Right cardiac atrium (tissue), 5 donors: ENCODE measurements at places on chromosomes 2 and 18. TPM values are rescaled to one million over a fixed set of nuclear protein-coding genes. Genes with fewer than 3 reads are reported as not detected.

The RTP5 gene
- not detected for total RNA-seq

The CXCR1 gene
- 0.26 TPM for total RNA-seq

The LRRC30 gene
- not detected for total RNA-seq

The PLA2R1 gene
- total RNA-seq = 5.5 TPM

The RAB6C gene
- 0.14 TPM for total RNA-seq

The HOXD11 gene
- not detected for total RNA-seq

The SLC9A4 gene
- not detected for total RNA-seq

The HOXD4 gene
- total RNA-seq = not detected

The GPR35 gene
- 0.83 TPM for total RNA-seq
